Stimulated activated CD4-positive, alpha-beta T cell treated with anti-CD3 and anti-CD28 coated beads, Interleukin-1b, Interleukin-23, amount 100 ng/mL, for 1 hour (primary cell): ENCODE measurements at places on chromosomes 12 and 14.

DNA sequence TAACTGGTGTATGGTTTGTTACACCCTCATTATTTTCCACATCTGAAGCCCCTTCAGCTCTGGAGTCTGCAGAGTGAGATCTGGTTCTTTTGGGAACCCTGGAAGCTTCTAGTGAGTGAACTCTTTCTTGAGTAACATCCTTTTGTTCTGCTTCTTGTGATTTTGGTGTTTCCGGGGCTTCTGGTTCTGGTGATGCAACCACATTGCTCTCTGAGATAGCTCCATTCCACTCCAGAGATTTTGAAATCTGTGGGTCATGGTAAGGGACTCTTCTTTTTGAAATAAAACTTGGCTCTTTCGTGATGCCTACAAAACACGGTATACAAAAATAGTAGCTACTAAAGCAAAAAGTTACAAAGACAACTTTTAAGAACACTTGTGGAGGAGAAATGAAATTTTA, 5.4 kb downstream of the MDM1 start:
- no peak for DNase-seq

GRCh38 chr12:122935318-122935717, 30.9 kb downstream of the ABCB9 start:
- no peak for DNase-seq

DNA sequence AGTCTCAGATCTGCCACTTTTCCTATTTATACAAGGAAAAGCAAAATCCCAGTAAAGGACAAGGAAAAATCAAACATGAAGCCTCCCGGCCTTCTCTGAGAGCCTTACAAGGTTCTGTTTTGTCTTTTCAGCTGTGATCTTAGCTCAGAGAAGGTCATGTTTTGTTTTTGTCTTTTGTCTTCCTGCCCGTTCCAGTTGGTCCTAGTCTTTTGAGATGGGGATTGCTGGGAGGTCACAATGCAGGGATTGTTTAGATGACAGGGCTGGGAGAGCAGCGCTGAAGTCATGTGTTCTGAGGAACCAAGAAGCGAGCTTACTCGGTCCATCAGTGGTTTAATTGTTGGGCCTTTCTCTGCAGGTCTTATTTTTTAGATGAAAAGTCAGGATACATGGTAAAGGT, 6.0 kb downstream of the PLEKHH1 start:
- no peak for DNase-seq

GRCh38 chr14:104134061-104134965, 4.1 kb upstream of the KIF26A start:
- DNase-seq = no peak

- no peak for DNase-seq
Observed at GRCh38 chr12:19886639-19887064, 447.4 kb downstream of the AEBP2 start.
